ENCODE measurements at places on chromosomes 1 and 21.

GRCh38 chr1:941588-942383 is 17.3 kb downstream of the NOC2L start:
- peak; percentile 62 for DNase-seq

DNA sequence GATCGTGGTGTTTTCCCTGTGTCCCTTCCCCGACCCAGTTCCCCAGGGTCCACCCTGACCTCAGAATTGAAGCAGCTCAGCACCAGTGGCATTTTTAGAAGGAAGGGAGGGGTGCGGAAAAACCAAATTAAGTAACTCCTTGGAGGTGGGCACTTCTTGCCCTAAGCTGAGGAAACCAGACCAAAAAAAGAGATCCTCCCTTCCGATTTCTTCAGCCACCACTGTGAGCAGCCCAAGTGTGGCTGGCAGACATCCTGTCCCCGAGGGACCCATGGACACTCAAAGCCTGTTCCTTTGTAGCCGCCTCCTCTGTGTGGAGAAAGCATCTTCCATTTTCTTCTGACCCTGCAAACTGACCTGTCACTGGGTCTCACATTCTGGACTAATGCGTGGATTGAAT is 31.3 kb downstream of the KIRREL1 start:
- DNase-seq: no peak

DNA sequence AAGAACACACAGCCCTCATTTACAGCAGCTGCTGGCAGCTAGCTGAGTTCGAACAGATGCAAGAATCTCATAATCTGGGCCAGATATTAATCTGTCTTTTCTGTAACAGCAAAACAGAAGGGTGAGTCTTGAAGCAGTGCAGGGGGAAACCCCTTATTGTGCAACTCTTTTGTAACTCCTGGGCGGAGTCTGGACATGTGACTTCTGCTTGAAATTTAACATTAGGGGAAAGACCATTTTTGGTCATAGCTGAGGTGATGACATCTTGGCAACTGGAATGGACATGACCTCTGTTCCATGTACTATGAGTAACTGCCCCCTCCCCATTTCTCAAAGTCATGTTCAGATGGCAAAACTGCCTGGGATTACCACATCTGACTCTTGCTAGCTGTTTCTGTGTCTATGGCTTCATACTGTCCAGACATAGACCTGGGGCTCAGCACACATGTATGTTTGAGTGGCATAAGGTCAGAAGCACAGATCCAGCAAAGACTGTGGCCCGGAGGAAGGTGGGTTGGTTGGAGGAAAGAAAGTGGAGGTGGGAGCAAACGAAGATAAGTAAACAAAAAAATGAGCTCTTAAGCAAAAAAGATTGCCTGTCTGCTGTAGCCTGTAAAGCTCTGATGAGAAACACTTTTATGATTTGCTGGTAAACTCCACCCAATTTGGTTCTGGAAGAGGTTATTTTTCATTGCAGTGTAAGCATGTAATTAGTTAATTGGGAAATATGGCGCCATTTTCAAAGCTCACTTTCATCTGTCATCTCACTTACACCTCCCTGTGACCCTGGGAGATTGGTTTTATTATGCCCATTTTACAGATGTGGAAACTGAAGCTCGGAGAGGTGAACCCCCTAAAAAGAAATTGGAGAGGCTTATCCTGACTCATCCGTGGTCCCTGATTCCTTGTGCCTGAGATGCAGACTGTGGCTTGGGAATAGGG is 26.1 kb downstream of the ETS2 start:
- DNase-seq: no peak

- DNase-seq: no peak
These were observed 52.6 kb upstream of the ETS2 start for GRCh38 chr21:38753114-38753513.

- no peak for DNase-seq
These were observed 155.0 kb upstream of the BEND5 start for GRCh38 chr1:48931506-48932192.

DNA sequence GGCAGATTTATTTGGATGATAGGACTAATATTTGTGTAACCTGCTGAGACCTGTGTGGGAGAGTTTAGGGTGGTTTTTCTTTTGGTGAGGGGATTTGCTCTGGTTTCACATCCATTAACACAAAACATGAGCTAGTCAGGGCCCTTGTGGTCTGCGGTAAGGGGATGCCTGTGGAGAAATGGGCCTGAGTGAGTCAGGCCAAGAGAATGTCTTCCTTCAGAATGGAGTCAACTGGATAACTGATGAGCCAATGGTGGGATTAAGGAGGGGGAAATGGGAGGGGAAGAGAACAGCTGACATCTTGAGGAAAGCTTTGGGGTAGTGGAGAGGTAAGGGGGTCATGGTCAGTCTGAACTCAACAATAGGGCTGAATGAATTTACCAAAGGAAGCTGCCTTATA is 13.9 kb downstream of the WNT2B start:
- DNase-seq: no peak

- DNase-seq: no peak
These were observed 21.4 kb upstream of the CHIT1 start for GRCh38 chr1:203250911-203251310.

DNA sequence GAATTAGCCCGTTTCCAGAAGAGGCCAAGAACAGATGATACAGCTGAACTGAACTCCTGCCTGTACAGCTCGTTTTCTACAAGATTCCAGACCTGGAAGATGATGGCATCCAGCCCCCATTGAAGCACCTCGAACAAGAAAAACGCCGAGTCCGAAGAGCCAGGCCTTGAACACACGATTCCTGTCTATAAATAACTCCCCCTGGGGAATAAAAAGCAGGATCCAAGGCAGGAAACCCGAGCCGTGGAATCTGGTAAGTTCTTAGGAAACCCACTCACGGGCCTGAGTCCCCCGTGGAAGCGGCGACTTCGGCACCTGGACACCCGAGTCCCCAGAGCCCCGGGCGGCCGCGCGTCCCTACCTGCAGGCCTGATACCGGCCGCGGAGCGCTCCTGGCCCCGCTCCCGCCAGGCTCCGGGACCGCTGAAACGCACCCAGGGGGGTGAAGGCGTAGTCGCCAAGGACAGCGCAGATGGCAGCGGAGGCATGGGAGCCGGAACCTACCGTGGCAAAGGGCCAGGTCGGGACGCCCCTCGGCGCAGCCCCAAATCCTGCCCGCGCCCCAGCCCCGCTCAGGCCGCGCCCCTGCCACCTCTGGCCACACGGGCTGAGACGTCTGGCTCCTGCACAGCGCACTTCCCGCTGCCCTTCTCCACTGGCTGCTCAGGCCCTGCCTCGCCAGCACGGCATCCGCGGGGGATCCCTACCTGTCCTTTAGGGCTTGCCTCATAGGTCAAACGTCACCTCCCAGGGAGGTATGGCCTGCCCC is 14.0 kb upstream of the HLCS start:
- DNase-seq: no peak

GRCh38 chr1:155199792-155200191 is 7.9 kb downstream of the THBS3 start:
- DNase-seq: no peak

DNA sequence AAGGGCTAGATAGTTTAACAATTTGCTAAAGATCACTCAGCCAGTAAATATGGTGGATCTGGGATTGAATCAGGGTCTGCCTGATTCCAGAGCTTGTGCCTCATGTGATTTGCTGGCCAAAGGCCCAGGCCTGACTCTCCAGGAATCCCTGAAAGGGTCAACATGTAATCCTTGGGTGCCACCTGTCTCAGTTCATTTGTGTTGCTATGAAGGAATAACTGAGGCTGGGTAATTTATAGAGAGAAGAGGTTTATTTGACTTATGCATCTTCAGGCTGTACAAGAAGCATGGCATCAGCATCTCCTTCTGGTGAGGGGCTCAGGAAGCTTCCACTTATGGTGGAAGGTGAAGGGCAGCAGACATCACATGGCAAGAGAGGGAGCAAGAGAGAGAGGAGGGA is 144.9 kb downstream of the FCRL5 start:
- no peak for DNase-seq

DNA sequence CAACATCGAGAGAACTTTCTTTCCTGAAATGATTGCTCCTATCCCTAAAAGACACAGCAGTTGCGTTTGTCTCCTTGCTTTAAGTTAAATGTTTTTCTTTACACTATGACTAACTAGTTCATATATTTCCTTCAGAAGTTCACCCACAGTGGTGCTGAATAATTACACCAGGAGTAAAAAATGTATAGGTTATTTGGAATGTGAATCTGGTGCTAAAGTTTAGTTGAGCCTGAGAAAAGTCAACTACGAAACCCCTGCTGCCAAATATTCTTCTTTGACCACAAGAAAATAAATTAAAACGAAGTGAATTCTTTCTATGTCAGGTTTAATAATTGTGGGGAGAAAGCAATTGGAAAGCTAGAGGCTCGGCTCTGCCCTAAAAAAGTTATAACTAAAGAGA is 52.8 kb downstream of the C4BPA start:
- no peak for DNase-seq

DNA sequence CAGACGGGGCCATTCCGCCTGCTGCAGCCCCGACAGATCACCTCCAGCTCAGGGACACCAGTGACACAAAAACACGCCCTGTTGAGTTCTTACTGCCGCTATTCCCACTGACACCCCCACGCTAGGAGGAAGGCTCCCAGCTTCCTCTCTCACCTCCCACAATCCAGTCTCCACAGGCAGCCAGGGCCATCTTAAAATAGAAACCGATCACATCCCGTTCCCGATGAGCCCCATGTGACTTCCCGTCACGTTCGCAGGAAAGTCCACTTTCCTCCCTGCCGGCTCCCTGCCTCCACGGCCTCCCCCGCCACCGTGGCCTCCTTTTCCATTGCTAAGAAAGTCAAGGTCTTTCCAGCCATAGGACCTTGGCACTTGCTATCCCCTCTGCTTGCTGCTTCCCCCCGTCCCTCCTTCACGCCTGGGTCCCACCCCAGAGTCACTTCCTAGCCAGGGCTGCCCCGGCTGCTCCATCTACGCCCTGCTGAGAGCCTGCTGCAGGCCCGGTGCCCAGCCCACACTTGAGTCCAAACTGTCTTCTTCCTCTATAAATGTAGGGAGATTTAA is 24.0 kb upstream of the DDOST start:
- no peak for DNase-seq

- DNase-seq: no peak
These were observed 14.3 kb downstream of the LEPR start for GRCh38 chr1:65434760-65435159.

DNA sequence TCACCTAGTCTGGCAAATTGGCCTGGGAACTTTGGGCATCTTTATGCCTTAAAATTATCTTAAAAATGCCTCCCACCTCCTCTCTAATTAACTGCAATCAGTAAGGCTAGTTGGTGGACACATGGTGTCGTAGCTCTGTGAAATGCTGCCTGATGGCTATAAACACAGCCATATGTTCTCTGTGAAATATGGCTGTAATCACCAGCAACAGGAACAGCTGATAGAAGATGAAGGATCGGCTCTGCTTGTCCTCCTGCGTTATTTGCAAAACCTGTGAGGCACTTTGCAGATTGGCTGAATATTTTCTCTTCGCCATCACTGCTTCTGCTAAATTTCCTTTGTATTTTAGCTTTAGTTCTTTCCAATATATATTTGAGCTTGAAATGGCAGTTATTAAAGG is 419.6 kb downstream of the RWDD3 start:
- DNase-seq: no peak

DNA sequence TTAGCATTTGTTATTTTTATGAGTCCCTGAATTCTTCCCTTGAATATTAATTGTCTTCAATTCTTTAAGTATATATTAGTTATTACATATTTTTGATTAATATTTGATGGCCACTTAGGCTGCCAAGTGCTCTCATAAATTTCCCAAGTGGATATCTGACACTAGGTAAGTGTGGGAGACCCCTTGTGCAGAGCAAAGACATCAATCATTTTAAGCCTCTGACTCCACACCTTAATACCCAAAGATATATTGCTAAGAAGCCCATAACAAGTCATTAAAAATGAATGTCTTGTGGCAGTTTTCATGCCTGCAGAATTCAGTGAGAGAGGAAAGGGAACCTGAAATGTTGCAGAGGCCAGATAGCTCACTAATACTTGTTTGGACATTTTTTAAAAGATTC is 58.4 kb upstream of the PROX1 start:
- no peak for DNase-seq

DNA sequence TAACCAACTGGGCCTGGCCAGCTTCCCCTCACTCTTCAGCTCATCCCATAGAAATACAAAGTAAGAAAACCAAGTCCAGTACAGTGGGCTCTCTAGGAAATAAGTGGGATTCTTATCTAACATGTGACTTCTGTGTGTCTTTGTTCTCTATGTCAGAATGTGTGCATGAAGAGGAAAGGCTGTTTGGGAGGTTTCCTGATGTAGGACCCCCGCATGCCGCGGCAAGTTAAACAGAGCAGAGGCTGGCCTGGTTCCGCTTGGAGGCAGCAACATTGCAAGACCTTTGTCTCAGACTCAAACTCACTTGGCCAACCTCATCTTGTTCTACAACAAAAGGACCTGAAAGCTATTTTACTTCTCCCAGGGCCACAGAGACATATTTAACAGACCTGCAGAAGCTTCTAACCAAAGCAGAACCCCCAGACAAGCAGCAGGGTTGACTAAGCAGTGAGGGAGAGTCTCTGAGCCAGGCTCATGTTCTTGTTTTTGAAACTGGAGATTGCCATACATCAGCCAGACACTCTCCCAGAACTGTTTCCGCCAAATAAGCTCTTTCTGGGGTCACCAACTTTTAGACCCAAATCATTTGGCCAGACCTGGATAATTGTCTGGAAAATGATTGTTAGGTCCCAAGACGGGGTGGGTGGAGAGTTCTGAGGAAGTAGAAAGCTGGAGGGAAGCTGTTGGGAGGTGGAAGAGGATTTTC is 6.2 kb downstream of the MTARC2 start:
- DNase-seq: no peak

- no peak for DNase-seq
These were observed 9.3 kb upstream of the PIGC start for GRCh38 chr1:172453153-172453545.

DNA sequence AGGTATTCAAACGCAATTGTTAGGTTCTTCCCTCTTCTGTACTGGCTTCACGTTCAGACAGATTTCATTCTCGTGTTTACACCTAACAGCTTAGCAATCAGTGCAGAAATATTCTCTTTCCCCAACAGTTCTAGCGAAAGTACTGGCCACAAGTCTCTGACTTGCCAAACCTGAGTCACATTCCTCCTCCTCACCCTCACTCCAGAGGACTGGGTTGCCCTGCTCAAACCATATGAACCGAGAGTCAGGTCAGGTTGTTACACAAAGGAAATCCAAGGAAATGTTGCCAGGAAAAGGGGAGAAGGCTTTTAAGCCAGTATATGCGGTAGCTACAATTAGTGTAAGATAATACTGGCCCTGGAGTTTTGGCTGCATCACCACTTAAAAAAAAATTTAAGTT is 282.5 kb downstream of the RGS7 start:
- no peak for DNase-seq
